Glomerular endothelial cell (primary cell): ENCODE measurements at places on chromosomes 16 and 17. TPM values are rescaled to one million over a fixed set of nuclear protein-coding genes. Genes with fewer than 3 reads are reported as not detected.

CIITA gene
- total RNA-seq, result 0.19 and 0.93 TPM in 2 replicates

- DNase-seq, result no peak
Observed at GRCh38 chr17:40342504-40343218, 21.9 kb downstream of the GJD3 start.

GRCh38 chr17:66392783-66393437 is 90.5 kb downstream of the PRKCA start:
- no peak for DNase-seq

- DNase-seq, result no peak
Observed at GRCh38 chr17:71437166-71437565, 683.7 kb upstream of the SOX9 start.

GRCh38 chr16:86902656-86903001 is 324.3 kb downstream of the FOXL1 start:
- no peak for DNase-seq
